GM12892 (cell line): ENCODE measurements at places on chromosomes 4 and X.

- DNase-seq: no peak
Observed at GRCh38 chr4:123170843-123171242, 225.8 kb upstream of the SPRY1 start.

- DNase-seq: no peak
Observed at GRCh38 chrX:133533249-133533648, 118.0 kb upstream of the GPC4 start.

GRCh38 chr4:17665852-17666251 is 51.4 kb downstream of the MED28 start:
- no peak for DNase-seq

DNA sequence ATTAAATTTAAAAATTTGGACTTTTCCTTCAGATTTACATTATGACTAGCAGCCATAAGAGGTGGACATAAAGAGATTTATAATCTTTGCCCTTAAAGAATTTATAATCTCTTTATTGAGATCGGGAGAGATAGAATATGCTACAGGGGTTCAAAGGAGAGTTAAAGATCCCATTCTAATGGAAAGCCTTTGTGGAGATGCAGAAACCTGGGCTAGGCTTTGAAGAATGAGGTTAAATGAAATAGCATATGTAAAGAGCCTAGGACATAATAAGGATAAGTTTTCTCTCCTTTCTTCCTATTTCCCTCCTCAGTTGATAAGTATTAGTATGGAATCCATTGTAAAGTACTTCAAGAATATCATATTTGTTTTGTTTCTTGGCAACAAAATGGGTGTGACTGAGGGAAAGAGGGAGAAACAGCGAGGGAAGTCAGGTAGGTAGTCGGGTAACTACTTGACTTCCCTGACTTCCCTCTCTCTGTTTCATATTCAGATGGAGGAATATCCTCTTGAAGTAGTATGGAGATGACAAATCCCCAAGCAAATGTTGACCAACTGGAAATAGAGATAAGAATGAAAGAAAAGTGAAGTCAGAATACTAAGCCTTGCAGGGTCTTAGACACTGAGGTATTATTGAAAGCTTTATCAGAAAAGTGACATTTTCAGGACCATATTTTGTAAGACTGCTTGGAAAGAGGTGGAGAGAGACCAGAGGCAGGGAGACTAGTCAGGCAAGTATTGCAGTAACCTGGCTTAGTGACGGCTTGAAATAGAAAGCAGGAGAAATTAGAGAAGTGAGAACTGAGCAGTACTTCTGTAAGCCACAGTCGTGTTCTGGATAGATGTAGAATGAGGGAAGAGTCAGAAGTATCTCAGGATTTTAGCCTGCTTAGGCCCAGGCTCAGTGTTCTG is 82.9 kb downstream of the PDLIM5 start:
- DNase-seq: no peak

DNA sequence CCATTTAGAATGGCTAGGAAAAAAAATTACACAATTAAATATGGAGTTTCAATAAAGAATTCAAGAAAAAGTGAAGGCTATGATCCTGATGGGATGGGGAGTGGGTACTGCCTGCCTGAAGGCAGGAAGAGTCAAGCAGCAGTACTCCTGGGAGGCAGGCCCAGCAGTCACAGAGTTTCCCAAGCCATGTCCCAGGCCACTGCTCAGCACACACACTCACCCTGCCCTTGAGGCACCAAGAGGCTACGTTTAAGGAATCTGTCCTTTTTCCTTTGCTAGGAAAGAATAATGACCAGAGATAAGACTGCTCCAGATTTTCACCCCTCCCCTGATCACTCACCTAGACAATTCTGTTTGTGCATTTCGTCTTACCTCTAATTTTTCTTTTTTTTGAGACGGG is 30.2 kb downstream of the MAP7D3 start:
- DNase-seq: no peak

- no peak for DNase-seq
Observed at GRCh38 chrX:135632353-135632752, 81.1 kb upstream of the CT45A1 start.

- no peak for DNase-seq
Observed at GRCh38 chrX:41900321-41900720, 23.0 kb downstream of the CASK start.

DNA sequence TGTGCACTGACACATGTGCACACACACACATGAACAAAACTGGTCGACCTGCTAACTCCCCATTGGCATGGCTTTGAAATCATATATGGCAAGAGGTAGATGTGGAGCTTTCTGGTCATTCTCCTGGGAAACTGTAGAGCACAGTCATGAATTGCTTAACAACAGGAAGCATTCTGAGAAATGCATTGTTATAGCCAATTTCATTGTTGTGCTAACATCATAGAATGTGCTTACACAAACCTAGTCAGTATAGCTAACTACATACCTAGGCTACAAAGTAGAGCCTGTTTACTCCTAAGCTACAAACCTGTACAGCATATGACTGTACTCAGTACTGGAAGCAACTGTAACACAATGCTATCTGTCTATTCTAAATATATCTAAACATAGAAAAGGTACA is 134.2 kb upstream of the SH3RF1 start:
- DNase-seq: no peak

GRCh38 chrX:2342874-2343273 is 157.9 kb downstream of the DHRSX start:
- no peak for DNase-seq

DNA sequence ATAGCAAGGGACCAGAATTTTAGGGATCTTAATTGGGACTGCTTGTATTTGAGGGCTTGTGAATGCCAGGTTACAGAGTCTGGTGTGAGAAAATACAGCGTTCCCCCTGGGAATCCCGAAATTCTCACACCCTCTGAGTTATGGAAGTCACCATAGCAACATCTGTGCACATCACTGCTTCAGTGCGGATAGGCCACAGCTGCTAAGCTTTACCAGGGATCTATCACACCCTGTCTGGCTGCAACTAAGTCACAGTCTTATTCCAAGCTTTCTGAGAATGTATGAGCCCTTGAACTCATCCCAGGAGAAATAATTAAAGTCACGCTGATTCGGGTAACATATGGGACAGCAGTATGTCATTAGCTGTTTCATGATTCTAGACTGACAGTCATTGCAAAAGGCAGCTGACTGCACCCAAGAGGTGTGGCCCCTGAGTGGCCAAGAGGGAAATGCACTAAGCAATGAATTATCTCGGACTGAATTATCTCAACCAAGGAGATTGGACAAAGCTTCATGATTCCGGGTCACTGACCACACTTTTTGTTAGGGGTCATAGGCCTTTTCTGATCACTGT is 46.7 kb upstream of the BTC start:
- DNase-seq: no peak

DNA sequence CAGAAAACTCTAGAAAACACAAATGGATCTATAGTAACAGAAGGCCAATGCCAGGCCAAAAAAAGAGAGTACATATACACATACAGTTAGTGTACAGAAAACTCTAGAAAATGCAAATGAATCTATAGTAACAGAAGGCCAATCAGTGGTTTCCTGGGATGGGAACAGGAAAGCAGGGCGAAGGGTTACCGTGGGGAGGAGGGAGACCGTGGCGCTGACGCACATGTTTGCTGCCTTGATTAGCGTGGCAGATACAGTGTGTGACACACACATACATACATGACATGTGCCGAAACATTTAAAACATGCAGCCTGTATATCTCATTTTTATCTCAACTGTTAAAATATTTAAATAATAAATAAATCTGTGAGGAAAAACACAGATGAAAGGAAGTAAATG is 14.7 kb downstream of the GAK start:
- DNase-seq: no peak

- no peak for DNase-seq
Observed at GRCh38 chr4:100420571-100420970, 97.3 kb downstream of the EMCN start.

GRCh38 chrX:139559383-139560042 is 29.0 kb downstream of the F9 start:
- no peak for DNase-seq

DNA sequence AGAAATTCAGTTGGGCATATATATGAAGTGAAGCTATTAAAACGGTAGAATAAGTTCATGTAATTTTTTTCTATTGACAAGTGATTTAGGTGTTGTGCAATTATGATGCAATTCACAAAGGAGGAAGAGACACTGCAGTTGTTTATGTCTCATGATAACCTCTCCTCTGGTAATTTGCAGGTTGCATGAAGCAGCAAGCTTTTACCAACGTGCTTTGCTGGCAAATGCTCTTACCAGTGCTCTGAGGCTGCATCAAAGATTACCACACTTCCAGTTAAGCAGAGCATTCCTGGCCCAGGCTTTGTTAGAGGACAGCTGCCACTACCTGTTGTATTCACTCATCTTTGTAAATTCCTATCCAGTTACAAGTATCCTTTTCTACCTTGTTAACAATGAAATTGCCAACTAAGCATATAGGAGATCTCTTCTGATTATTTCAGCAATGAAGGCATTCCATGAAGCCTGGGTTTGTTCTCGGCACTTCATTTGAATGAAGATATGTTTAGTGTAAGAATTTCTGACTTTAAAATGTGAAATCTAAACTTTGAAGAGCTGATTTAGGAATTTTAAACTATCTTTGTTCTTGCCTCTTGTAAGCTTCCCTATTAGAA is 3.9 kb downstream of the TMEM33 start:
- DNase-seq: no peak

- DNase-seq: no peak
Observed at GRCh38 chrX:146186540-146186939, 368.9 kb downstream of the SLITRK2 start.

GRCh38 chr4:7336732-7337131 is 98.0 kb downstream of the PSAPL1 start:
- DNase-seq: no peak

DNA sequence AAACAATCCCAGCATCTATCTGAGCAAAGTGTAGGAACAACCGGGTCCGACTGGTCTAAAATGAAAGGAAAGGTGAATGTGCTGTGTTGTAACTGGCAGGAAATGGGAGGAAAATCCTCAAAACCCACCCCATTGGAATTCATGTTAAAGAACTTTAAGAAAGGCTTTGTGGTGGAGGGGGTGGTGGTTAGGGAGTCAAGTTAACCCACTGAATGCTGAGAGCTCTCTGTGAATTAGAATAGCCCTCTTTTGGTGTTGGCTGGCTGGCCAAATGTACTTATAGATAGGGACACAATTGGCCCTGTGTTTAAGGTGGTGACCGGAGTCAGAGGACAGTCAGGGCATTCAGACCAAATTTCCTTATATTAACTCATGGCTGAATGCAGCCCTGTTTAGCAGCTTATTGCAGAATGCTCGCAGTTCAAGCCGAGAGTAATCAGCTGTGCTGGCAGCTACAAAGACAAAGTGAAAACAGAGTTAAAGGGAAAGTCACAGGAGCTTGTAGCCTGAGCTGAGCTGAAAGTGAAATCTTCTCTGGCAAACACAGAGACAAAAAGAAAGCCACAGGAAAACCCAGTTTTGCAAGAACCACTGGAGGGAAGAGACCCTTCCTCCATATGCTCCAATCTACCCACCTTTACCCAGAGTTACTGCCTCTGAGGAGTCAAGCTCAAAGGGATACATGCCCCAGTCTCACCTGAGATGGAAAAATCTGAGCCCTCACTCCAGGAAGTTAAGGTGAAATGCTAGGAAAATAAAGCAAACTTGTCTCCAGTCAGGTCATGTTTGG is 38.5 kb upstream of the UGT2B7 start:
- DNase-seq: no peak

GRCh38 chr4:121706595-121707021 is 9.8 kb upstream of the ANXA5 start:
- no peak for DNase-seq

GRCh38 chr4:90951037-90951436 is 823.8 kb downstream of the CCSER1 start:
- no peak for DNase-seq

DNA sequence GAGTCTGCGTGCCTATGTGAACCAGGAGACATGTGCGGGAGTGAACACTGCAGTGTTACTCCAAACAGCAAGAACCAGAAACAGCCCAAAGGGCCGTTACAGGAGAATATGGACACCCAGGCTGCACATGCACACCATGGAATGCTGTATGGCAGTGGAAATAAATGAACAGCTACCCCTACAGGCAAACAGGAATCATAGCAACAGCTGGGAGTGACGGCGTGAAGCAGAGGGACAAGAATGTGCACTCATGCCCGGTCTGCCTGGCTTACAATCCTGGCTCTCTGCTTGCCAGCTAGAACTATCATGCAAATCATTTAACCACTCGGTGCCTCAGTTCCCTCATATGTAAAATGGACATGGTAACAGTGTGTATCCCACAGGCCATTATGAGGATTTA is 16.6 kb downstream of the GPKOW start:
- no peak for DNase-seq

- no peak for DNase-seq
Observed at GRCh38 chr4:122117743-122118142, 34.4 kb upstream of the BLTP1 start.

GRCh38 chr4:54496412-54496811 is 161.3 kb upstream of the KIT start:
- no peak for DNase-seq

DNA sequence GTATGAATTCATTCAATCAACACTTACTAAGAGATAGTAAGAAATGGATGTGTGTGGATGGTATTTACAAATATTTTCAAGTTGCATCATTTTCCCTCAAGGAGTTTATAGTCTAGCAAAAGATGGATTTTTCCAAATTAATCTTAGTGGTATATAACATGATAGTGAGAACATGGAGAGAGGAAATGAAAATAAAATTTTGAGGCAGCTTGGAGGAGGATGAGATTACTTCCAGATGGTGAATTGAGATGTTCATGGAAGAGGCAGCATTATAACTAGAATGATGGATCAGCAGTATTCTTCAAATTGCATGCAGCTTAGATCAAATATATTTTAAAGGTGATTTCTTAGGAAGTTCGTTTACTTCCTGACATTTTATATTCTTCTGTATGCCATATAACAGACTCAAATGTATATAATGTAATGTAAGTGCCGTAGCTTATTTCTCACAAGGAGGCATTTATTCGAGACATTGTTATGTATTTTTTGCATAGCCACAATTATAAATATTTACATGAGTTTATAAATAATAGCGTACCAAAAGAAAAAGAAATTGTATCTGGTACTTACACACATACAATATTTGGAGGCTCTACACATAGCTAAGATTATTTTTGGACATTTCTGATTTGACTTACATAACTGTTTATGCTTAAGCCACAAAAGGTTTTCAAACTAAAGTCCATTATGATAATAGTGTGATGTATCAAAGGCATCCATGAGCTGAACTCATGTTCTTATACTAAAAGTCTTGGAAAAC is 439.4 kb downstream of the SPRY1 start:
- no peak for DNase-seq

DNA sequence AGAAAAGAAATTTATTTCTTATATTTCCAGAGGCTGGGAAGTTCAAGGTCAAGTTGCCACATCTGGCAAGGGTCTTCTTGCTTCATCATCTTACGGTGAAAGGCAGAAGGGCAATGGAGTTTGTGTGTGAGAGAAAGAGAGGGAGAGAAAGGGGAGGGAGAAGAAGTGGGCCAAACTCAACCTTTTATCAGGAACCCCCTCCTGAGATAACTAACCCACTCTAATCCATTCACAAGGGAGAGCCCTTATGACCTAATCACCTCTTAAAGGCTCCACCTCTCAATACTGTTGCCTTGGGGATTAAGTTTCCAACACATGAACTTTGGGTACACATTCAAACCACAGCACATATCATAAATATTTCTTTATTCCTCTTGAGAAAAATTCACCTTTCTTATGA is 203.3 kb upstream of the FAM241A start:
- no peak for DNase-seq

- no peak for DNase-seq
Observed at GRCh38 chr4:150960818-150961217, 54.3 kb downstream of the LRBA start.

GRCh38 chrX:139924069-139924695 is 8.7 kb downstream of the ATP11C start:
- no peak for DNase-seq

- no peak for DNase-seq
Observed at GRCh38 chr4:152255437-152255836, 280.5 kb downstream of the FBXW7 start.
